ENCODE measurements at places on chromosomes 5 and 9.

DNA sequence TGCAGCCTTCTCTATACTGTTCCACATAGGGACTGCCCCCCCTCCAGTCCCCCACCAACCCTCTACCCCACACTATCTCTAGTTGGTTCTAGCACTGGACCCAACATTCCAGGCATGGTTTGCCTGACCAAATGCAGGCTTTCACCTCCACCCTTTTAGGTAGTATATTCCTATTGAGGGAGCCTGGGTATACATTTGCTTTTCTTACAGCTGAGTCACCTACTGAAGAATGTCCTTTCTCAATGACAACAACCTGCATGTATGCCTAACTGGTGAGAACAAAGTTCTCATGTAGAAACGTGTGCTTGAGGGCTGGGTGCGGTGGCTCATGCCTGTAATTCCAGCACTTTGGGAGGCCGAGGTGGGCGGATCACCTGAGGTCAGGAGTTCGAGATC is 8.2 kb downstream of the TNIP1 start:
- no peak for DNase-seq

GRCh38 chr5:66442951-66443445 is 153.2 kb upstream of the MAST4 start:
- DNase-seq: no peak

DNA sequence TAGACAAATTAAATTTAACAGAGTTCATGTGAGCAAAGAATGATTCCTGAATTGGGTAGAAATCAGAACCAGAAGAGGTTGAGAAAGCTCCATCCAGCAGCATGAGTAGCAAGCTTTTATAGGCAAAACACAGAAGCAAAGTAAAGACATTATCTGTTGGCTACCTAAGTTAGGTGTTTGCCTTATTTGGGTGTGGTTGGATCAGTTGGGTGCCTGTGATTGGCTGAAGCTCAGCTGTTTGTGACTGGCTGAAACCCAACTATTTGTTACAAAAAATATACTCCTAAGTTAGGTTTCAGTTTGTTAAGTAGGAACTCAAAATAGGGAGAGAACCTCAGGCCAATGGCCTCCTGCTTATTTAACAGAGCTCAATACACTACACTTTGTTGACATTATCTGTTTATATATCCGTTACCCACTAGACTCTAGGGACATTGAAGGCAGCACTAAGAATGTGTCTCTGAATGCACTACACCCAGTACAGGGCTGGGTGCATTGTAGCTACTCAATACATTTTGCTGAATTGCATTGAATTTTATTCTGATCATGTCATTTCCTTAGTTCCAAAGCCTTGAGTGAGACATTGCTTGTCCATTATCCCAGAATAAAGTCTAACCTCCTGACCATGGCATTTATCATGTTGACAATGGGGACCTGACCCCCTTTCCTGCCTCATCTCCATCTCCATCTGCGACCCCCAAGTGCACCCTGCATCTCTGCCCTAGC is 98.7 kb downstream of the CCDC192 start:
- DNase-seq: no peak

DNA sequence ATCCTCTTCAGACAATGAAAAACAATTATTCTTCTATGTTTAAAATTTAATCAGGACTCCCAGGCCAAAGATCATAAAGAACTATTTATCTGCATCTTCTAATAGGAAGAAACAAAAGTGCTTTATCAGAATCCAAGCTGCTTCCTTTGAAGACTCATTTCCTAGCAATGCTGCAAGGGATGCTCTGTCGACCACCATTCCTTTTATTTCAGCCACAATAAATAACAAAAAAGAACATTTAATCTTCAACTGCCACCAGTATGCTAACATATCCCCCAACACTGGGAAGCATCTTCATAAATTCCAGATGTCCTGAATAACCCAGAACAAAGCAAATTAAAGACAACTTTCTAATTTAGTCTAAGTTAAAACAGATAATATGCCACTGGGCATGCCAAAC is 68.7 kb downstream of the PKD2L2 start:
- DNase-seq: no peak

DNA sequence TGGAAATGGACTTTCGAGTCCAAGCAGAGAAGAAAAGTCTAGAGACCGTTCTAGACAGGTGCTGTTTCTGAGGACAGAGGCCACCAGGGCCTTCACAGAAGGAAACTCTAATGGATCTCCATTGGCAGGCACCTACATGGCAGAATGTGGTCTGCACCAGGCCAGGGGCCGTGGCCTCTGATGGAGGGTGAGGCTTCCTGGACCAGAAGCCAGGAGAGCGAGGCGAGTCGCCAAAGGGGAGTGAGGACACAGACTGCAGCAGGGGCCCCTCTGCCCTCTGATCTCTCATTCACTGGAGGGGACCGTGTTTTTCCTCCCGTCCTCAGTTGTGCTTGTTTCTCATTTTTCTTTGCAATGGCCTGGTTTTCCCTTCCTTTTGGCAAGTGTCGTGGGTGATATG is 41.1 kb downstream of the ALG2 start:
- DNase-seq: no peak

DNA sequence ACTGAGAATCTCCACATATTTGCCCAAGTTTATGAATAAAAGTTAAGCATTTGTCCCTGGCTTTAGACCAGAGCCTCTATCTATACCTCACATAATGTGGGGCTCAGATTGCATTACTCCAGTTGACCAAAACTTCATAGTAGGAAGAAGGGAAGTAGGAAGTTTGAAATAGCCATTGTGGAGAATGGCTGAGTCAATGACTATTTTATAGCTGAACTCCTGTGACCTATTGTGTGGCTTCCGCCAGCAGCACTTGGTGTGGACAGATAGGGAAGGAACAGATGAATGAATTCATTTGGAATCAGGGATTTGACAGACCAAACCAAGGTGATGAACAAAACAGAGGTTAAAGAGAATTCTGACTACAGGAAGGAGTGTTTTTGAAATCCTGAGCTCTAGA is 92.9 kb upstream of the LPAR1 start:
- DNase-seq: no peak

DNA sequence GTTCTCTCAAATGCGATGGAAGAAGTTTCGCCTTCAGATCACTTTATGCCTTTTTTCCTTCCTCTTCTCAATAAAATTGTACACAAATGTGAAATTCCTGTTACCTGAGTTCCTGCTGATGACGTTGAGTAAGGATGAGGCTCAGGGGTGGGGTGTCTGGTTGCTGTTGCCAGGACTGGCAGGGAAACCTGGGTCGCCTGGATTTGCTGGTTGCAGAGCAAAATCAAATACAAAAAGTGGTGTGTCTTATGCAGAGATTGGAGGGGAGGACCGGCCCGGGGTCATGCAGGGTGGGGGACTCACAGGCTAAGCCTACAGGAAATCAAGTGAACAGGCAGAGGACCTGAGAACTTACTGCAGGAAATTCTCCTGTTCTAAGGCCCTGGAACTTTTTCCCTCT is 39.2 kb downstream of the ANXA2R start:
- DNase-seq: no peak

DNA sequence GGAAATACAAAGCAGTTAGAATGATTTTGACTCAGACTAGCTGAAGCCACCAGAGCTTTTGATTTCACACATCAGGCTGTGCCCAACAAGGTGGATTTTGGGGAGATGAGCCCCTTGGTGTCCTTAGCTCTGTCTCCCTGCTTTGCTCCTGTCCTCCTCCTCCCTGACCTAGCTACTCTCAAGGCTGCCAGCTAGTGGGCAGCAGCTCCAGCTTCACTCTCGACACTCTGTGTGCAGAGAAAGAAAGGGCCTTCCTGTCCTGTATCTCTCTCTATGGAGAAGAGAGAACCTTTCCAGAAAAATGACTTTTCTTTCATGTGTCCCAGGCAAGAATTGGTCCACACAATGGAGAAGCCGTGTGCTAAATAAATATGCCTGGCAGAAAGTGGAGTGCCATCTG is 446.2 kb downstream of the SEMA5A start:
- DNase-seq: no peak

DNA sequence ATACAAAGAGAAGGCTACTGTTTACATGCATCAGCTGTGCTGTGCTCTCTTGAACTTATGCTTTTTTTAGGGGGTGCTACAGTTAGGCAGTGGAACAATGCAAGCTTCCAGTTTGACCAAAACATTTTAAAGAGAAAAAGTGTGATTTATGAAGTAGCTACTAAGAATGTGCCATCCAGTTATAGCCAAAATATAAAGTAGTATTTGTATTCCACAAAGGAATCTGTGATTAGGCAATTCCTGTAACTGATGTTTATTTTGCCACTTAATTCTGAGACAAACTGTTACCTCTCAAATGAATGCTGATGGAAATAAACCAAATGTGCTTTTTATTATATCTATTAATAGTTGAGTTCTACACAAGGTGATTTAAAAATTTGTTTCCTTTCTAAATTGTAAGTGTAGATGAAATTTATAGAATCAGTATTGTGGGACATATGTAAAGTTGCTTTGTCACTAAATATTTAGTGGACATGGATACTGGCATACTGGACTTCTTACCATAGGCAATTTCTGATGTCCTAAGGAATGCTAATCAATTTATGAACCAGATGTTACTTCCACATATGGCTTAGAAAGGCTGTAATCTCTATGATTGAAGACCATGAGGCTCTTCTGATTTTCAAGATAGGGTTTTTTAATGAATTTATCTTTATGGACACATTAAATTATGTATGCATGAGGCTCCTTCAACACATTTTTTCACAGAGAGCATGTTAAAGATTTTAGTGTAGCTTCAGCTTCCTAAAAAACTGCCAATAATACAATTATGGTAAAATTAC is 410.2 kb downstream of the PRR16 start:
- no peak for DNase-seq

DNA sequence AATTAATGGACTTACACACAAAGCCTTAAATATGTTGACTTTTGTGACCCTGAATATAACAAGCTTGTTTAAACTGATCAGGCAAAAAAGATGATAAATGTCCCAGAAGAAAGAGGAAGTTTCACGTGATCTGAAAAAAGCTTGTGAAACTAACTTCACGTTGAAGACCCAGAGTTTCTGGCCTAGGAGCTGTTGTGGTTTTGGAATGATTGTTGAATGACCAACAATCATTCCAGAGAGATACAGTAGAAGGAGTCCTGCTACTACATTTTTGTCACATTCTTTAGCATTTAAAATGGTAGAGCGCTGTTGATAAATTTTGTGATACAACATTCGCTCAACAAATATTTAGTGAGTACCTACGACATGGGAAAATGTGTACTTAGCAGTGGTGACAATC is 143.1 kb upstream of the FBN2 start:
- no peak for DNase-seq

DNA sequence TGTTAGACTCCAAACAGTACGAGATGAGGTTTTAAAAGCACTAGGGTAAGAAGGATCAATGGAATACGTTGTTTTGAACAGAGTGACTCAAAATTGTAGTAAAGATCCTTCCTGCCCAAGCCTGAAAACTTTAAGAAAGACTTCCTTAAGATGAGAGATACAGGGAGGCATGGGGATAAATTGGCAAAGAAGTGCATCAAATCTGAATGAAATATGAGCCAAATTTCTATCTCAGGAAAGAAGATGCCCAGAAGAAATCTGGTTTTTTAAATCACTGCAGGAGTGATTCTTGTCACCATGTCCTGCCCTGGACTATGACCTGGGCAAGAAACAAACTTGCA is 14.9 kb downstream of the FCN2 start:
- DNase-seq: no peak

DNA sequence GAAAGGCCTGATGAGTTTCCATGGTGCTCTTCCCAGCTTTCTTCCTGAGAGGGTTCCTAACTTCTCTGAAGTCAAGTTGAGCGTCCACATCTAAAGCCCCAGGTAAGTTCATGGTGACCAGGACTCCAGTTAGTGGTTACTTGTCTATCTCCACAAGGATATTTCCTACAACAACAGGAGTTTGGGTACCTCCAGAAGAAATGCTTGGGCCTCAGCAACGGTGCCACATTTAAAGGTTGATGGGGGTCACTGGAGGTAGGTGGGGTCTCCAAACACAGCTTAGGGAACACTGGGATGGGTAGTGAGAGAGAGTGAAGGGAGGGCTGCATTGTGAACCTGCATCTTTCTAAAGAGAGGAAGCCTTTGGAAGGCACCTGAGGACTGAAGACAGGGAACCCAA is 123.4 kb downstream of the BOD1 start:
- no peak for DNase-seq

GRCh38 chr9:21265421-21266189 is 25.8 kb upstream of the IFNA14 start:
- no peak for DNase-seq

DNA sequence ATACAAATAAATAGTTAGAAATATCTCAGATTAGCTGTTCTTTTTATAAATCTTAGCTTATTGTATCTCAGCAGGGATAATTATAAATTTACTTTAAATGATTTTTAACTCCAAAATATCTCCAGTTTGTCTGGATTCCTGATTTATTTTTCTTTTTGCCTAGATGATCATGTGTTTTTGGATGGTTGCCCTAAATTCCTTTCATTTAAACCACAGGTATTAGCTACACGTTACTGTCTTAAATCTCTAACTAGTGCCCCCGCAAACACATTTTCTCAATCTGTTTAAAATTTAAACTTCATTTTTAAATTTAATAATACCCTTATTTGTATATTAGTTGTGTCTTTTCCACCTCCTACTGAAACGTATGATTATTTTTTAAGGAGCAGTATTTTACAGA is 5.6 kb downstream of the FER start:
- DNase-seq: no peak

DNA sequence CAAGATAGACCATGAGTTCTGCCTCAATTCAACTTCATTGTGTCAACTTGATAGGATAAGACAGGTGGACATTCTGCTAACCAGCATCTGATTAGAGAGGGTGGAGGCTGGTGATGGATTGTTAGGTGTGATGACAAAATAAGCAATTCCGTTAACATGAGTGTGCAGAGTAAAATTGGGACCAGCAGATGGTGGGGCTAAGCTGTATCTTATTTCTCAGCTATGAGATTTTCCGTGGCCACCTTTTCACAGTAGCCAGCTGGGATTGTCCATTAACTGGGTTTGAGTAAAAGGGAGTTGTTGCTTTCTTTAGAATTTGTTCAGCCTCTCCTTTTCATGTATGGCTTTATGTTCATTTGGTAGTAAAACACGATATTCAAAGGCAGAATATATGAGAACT is 28.8 kb upstream of the TAL2 start:
- no peak for DNase-seq

DNA sequence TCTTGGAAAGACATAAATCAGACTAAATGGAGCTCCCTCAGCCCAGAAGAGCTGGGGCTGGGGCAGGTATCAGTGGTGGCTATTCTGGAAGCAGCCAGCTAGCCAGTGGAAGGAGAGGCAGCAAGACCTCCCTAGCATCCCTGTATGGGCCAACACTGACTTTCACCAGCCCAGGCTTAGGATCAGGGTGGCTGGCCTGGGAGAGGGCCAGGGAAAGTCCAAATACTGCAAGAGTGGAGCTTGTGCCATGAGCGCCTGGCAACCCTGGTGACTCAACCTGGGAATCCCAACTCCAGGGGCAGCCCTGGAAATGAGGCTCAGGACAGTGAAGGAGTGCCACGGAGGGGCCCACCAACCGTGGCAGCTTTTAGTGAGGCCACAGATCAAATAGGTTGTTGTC is 7.6 kb upstream of the IRF1 start:
- DNase-seq: no peak

- DNase-seq: no peak
These were observed 881 bp upstream of the B4GALT1 start for GRCh38 chr9:33167972-33168461.
